ENCODE measurements at places on chromosomes 2 and 18.

DNA sequence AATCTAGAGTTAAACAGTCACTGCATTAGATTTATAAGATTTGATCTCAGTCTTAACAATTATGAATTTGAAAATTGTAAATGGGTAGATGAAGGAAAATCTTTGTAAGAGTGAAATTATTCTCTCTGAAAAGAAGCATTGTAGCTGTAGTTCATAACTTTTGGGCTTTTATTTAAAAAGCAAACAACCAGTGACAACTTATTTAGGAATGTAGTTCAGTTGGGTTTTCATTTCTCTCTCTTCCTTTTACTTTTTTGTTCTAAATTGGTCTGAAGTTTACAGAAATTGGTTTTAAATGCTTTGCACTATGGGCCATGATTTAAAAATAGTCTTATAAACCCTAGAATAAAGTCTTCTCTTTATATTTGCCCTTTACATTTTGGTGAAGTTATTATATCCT is 296.6 kb downstream of the GULP1 start:
- DNase-seq = no peak

DNA sequence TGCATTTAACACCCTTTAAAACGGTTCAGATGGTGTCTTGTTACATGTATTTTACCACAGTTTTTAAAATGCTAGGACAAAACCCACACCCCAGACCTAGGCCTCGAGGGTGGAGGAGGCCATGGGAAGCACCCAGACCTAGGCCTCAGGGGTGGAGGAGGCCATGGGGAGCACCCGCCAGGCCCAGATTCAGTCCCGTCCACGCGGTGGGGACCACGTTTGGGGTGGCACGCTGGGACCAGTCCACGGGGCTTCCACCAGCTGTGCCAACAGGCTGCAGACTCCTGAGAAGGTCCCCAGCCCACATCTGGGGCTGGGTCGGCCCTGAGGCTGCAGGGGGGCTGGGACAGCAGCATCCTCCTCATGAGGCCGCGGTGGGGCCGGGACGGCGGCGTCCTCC is 63.4 kb downstream of the SLC66A2 start:
- DNase-seq = no peak

DNA sequence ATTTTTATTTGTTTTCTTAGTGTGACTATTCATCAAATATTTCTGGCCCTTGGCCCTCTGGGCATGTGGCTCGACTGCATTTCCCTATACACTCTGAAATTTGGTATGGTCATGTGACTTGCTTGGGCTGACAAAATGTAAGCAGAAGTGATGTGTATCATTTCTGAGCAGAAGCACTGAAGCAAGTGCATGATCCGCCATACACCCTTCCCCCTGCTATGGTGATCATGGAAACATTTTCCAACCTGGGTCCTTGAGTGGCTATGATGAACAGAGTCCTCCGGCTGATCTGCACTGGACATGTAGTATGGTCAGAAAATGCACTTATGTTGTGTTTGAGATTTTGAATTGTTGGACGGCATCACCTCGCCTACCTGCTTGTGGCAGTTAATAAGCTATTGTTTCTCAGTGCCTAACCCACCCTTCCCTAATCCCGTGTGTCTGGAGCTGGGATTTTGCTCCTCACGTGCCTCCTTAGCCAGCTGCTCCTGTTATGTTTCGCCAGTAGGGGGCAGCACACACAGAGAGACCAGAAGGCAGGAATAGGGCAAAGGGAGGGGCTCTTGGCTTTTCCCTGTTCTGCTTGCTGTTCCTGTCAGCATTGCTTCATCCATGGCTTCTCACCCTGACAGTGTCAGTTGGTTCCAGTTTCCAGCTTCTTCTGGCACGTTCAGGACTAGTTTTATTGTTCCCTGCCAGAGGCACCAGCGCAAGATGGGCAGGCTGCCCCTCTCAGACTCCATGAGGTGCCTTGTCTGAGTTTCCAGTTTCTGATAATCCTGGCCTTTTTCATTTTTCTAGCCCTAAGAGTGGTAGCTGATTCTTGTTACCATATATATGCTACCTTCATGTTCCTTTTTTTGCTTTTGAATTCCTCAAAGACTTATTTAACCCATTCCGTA is 207.4 kb downstream of the ARL6IP6 start:
- DNase-seq = peak; percentile 83

DNA sequence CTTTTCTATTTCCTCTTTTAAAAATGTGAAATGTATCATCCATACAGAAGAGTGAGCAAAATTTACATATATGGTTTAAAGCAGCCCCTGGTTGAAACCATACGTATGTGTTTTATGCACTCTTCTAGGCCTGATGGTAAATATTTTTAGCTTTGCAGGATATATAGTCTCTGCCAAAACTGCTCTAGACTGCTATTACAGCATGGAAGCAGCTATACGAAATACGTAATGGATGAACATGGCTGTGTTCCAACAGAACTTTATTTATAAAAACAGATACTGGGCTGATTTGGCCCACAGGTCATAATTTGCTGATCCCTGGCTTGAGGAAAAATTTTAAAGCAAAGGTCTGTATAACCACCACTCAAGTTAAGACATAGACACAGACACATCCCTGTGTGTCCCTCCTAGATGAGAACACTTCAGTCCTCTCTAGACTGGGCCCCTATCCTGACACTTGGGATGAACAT is 42.5 kb upstream of the ATP8B1 start:
- no peak for DNase-seq

Measured in NCI-H748 treated with DMSO at 0.1 percent for 48 hours (cell line).